ENCODE measurements at places on chromosomes 5 and 9.

GRCh38 chr5:6384856-6385255 lies 6.5 kb upstream of the MED10 start:
- no peak for DNase-seq

GRCh38 chr5:31285025-31285424 lies 91.5 kb downstream of the CDH6 start:
- no peak for DNase-seq

DNA sequence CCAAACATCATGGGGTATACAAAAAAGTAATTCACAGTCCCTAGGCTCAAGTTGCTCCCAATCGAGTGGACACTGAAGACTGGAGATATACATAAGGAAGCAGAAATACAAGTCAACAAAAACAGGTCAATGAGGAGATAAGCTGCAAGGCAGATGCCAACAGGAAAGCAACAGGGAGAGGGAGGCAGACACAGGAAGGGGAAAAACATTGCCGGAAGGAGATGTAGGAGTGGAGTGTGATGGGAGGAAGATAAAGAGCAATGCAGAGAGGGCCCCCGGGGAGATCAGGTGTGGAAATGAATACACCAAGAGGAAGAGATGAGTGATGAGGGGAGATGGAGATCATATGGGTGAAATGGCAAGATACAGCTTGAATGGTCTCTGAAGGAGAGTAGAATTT lies 243.0 kb downstream of the RAB3C start:
- no peak for DNase-seq

DNA sequence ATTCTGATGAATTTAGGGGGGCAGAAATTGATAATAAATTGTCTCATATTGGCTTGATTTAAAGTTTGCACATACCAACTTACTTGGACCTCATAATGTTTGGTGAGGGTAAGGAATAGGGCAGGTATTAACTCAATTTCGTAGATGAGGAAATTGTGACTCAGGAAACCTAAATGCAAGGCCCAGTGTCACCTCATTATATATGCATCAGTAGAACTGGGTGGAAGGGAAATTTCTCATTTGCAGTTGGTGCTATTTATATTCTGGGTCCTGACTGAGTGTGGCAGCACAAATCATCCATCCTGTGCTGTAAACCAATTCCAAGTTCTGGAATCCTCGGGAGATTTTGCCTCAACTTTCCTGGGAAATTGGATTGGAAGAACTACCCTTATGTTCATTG lies 103.0 kb downstream of the SPATA31D1 start:
- no peak for DNase-seq

GRCh38 chr5:41856644-41857491 lies 13.4 kb downstream of the OXCT1 start:
- peak; percentile 73 for DNase-seq

- DNase-seq: no peak
Observed at GRCh38 chr5:158832731-158833130, 267.0 kb downstream of the EBF1 start.

DNA sequence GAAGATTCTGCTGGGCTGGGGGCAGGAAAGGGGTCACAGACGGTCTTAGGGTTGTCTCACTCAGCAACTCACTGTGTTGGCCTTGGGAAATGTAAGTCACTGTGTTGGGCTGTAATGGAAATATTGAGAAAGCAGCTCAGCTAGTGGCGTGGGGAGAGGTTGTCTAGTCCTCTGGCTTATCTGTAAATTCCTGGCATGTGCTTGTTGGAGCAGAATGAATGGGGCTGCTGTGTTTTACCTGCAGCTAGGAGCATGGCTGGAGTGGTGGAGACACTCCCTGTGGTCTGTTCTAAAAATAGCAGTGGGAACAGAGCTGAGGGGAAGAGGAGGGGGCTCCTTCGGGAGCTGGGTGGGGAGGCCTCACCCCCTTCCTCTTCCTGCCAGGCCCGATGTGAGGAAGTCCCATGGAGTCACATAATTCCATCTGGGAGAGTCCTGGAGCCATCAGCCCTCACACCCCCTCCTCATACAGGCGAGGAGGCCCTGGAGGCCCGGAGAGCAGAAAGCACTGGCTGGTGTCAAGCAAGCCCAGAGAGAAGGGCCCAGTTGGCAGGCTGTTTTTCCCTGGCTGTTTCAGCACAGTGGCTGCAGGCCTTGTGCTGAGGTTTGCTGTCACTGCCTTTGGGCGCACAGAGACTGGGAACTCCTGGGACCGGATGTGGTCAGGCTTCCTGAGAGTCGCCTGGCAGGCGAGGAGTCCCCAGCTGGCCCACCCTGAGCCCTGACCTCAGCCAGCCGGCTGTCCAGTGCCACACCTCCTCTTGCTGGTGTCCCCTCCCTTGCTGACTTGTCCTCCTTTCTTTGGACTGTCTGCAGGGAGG lies 84.9 kb downstream of the RGS3 start:
- no peak for DNase-seq

- DNase-seq: no peak
Observed at GRCh38 chr9:131879181-131879910, 139.5 kb upstream of the RAPGEF1 start.

- DNase-seq: no peak
Observed at GRCh38 chr9:91182429-91183225, 179.1 kb downstream of the AUH start.

DNA sequence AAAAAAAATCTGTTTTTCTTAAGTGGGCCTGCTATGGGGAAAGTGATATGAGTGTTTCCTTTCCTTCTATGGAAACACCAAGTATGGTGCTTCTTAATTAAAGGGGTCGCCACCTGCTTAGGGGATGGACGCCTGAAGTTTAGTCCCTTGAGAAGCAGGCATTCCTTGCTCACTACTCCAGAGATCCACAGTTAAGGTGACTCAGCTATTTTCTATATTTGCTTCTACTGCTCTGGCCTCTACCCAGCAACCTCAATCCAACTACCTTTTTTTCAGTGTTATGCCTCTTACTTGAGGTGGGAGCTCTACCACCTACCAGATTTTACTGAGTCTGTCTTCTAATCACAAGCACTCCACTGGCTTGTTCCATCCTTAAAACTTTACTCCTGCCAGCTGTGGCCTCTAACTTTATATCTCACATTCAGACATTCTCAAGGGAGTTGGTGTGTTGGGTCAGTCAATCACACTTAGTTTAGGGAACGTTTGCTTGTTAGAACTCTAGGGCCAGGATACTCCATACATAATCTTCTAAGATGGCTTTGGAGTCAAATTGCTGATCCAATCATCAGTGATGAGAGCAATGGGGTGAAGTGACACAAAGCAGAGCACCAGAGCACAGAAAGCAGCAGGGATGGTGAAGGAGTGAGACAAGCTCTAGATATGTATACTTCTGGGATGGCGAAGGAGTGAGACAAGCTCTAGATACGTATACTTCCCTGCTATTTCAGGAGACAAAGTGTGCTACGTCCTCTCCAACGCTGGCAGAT lies 708.1 kb downstream of the EFNA5 start:
- DNase-seq: no peak

DNA sequence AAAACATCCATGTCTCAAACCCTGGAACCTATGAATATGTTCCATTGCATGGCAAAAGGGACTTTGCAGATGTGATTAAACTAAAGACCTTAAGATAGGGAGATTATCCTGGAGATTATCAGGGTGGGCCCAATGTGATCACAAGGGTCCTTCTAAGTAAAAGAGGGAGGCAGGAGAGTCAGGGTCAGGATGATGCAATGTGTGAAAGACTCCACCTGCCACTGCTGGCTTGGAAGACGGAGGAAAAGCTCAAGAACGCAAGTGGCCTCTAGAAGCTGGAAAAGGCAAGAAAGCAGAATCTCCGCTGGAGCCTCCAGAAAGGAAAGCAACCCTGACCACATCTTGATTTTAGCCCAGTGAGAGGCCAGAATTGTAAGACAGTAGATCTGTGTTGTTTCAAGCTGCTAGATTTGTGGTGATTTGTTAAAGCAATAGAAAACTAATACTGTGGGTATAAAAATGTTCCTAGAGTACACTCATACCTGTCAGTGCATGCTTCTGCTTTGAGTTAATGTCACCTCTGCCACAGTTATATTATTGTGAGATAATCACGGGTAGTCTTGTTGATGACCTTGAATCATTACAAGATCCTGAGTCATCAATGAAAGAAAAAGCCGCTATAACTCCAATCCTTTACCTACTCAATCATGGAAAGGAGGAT lies 93.5 kb upstream of the TNPO1 start:
- DNase-seq: no peak

DNA sequence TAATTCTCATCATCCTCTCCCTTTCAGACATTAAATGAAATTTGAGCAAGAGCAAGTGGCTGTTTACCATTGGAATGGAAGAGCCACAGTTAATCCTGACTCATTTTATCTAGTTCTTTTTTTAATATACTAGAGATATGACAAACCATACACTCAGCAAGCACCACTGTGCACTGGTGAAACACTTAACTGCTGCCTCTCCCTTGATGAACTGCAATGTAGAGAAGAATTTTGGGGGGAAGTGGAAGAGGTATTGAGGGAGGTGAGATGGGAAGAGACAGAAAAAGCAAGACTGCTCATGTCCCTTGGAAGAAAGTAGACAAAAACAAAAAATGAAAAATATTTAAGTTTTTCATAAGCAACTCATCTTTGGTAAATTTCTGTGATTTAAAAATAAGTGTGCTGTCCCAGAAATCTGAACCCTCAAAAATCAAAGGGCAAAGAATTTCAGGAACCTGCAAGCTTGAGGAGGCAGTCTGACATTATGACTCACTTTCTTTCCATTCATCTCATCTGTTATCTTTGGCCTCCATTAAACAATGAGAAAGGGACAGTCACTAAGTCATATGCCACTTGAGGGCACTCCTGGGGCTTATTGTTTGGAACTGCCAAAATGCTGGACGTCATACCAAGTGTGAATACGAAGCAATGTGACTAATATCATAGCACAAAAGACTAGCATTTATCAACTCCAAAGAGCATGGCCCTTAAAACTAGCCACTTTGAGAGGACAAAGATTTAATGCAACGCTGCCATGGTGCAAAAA lies 566.8 kb upstream of the DMAC1 start:
- peak; percentile 13 for DNase-seq

DNA sequence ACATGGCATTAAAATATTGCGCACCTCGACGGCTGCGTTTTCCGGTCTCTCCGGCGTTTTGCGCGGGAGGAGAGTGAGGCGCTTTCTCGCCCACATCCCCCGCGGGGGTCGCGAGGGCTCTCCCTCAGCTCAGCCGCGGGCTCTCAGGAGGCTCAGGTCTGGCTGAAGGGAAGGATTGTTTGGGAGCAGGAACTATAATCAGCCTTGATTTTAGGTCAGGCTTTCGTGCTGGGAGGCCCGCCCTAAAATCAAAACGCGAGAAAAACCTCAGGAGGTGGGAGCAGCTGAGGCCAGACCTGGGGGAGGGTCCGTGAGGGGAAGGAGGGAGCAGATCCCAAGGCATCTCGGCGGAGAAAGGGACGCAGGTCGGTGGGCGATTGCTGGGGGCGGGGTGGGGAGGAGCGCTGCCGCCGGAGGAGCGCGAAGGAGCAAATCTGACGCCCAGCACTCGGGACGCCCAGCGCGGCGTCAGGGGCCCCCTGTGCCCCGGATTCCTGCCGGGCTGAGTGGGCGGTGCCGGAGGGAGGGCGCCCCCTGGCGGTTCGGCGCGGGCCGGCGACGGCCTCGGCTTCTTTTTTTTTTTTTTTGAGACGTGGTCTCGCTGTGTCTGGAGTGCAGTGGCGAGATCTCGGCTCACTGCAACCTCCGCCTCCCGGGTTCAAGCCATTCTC lies 18.7 kb upstream of the RNF130 start:
- no peak for DNase-seq

GRCh38 chr5:60668686-60669304 lies 31.2 kb downstream of the DEPDC1B start:
- peak; percentile 31 for DNase-seq

DNA sequence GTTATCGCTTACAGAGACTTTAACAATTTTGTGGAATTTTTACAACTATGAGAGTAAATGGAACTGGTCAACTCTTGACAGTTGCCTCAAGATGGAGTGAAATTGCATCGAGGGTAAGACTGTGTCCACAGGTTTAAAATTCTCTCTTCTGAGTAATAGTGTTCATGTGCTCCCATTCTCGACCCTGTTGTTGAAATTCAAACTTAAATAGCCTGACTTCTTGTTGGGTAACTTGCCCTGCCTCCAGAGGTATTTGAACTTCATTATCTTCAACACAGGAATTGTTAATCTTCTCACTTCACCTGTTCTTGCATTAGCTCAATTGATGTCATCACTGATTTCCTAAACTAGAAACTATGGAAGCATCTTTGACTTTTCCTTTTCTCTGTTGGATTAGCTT lies 77.5 kb downstream of the PIP5K1B start:
- DNase-seq: no peak

DNA sequence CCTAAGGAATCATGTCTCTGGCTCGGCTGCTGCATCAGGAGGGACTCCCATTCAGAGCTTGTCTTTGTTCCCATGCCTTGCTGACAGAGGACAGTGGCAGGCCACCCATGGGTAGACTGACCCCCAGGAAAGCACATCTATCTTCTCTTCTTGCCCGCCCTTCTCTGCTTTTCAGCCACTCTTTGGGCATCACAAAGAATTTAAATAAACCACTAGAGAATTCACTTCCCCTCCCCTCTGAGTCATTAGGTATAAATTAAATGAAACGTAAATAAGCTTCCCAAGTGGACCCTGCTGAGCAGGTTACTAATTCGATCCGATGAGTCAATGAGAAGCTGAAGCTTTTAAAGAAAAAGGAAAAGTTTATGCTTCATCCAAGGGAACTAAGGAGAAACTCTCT lies 97.0 kb downstream of the DRD1 start:
- peak; percentile 87 for DNase-seq

- DNase-seq: peak; percentile 90
Observed at GRCh38 chr5:96172436-96172835, 210.8 kb upstream of the ELL2 start.

- DNase-seq: no peak
Observed at GRCh38 chr5:117562647-117563046, 988.0 kb upstream of the SEMA6A start.

DNA sequence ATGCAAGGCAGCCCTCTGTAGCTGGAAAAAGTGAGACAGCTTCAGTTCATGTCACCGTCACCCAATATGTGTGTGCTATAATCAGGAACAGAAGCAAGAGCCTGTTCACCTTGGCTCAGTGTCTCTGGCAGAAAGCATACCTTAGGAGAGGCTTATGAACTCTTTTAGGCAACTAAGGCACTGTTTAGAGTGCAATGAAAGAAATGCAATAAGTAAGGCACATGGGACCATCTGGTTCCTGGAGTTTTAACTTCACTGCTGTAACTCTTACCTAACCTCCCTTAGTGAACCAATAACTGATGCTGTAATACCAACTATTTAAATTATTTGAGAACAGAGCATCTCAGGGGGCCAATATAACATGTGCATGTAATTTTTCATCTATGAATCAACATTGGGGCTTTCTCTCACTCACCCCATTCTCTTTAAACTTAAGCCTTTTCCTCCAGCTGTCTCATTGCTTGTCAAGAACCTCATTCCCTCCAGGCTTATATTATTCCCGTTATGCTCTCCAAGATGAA lies 32.4 kb downstream of the C9 start:
- no peak for DNase-seq

DNA sequence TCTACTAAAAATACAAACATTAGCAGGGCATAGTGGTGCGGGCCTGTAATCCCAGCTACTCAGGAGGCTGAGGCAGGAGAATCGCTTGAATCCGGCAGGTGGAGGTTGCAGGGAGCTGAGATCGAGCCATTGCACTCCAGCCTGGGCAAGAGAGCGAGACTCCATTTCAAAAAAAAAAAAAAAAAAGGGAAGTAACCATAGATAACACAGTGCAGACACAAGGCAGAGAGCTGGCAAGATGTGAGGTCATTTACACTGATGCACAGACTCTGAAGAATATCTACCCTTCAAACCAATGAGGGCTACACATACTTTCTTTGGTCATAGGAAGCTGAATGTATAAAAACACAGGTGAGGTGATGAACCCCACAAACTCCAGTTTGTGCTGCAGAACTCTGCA lies 131.9 kb downstream of the DCP2 start:
- DNase-seq: no peak
